ENCODE measurements at places on chromosomes 2 and 18.

GRCh38 chr18:54532962-54533361, 58.1 kb upstream of the DYNAP start:
- DNase-seq: no peak

GRCh38 chr2:240507778-240508251, 50.0 kb downstream of the ANKMY1 start:
- DNase-seq: no peak

- no peak for DNase-seq
Observed at GRCh38 chr18:41932899-41933298, 22.1 kb upstream of the PIK3C3 start.

DNA sequence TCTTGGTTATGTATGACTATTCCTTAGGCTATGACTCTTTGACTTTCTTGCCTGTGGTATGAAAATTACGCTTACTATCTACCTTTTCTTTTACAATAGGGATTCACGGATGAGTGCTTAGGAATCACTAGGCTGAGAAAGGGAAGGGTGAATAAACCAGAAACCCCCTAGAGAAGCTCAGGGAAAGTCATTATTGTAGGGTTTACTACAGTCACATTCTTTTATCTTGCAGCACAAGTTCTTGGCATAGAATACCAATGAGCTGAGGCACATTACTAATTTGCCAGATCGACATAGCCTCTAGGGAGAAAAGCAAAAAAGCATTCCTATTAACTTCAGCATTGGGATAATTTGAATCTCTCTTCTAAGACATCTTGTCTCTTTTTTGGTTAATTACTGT, 103.3 kb downstream of the ST6GAL2 start:
- no peak for DNase-seq

- DNase-seq: no peak
Observed at GRCh38 chr2:175309799-175310198, 128.3 kb upstream of the ATP5MC3 start.

GRCh38 chr18:50659091-50660003, 99.5 kb downstream of the MAPK4 start:
- DNase-seq: no peak

- DNase-seq: no peak
Observed at GRCh38 chr2:109266998-109267854, 138.2 kb downstream of the SH3RF3 start.

DNA sequence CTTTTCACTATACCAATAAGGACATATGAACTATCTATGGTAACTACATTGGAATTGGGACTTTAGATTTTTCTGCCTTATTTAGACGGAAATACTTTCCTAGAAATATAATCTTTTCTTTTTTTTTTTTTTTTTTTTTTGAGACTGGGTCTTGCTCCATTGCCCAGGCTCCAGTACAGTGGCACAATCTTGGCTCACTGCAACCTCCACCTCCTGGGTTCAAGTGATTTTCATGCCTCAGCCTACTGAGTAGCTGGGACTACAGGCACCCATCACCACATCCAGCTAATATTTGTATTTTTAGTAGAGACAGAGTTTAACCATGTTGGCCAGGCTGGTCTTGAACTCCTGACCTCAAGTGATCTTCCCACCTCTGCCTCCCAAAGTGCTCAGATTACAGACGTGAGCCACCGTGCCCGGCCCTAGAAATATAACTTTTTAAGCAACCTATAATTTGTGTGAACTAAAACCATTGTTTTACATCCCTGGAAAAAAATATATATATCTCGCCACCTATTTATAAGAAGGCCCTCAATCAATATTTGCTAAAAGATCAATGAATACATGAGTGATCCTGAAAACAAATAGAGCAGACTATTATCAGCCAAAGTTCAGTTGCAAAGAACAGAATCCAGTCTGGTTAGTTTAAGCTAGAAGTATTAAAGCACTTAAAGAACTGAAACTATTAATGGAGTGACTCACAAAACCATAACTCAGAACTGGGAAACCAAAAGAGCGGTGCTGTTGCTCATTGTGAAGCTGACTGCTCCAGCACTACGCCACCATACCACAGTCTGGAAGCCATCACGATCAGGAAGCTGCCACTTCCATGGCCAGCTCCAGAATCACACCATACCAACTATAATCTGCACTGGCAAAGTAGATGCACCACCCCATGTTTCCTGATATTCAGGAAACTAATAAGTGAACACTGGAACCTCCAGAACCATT, 8.4 kb upstream of the HNRNPLL start:
- peak; percentile 22 for DNase-seq

DNA sequence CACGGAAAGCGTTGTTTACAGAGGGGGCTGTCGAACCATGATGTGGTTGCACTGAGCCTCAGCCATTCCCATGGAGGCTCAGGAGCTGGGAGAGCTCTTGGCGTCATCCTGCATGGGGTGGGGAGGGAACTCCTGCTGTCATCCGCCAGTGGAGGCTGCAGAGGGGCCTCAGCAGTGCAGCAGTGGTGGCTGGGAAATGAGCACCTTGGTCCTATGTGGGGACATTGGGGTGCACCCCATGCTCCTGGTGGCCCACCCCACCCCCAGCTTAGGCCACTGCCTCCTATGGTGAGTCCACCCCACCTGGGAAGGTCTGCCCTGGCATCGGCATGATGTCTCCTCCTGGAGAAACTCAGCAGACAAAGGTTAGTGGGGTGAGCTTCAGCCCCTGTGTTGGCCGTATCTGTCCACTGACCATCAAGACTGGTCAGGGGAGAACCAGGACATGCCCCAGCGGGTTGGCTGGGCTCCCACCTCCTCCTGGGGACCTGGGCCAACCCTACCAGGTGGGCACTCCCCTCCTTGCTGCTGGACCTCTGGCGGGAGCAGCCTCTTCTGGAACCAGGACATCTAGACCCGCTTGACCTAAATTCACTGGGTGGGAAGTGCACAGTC, 67.8 kb upstream of the HDAC4 start:
- no peak for DNase-seq

GRCh38 chr2:40746191-40746590, 294.3 kb upstream of the SLC8A1 start:
- DNase-seq: no peak

- no peak for DNase-seq
Observed at GRCh38 chr18:58038063-58038462, 6.0 kb upstream of the NEDD4L start.

DNA sequence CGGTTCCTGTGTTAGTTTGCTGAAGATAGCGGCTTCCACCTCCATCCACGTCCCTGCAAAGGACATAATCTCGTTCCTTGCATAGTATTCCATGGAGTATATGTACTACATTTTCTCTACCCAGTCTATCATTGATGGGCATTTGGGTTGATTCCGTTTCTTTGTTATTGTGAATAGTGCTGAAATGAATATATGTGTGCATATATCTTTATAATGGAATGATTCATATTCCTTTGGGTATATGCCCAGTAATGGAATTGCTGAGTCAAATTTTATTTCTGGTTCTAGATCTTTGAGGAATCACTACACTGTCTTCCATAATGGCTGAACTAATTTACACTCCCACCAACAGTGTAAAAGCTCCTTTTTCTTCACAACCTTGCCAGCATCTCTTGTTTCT, 255.4 kb upstream of the CDH2 start:
- no peak for DNase-seq

- no peak for DNase-seq
Observed at GRCh38 chr2:186518945-186519344, 32.9 kb downstream of the ZC3H15 start.

DNA sequence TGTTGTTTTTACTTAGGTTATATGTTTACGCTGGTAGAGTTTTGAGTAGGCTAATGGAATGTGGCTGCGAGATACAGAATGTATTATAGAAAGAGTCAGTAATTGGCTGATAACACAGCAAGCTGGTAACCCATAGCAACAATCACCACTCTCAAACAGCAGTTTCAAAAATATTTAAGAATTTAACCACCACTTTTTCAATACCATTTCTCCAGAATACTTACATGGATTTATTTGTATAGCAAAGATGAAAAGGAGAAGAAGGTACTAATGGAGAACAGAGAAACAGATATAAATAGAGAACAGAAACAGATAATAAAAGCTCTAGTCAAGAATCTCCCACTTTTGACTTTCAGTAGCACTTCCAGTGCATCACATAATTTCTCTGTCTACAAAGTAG, 188.3 kb upstream of the SLC39A10 start:
- no peak for DNase-seq

GRCh38 chr2:132830321-132830827, 160.4 kb upstream of the LYPD1 start:
- no peak for DNase-seq

- no peak for DNase-seq
Observed at GRCh38 chr2:127129937-127130336, 23.0 kb upstream of the BIN1 start.

- DNase-seq: no peak
Observed at GRCh38 chr2:620004-620403, 57.2 kb downstream of the TMEM18 start.

DNA sequence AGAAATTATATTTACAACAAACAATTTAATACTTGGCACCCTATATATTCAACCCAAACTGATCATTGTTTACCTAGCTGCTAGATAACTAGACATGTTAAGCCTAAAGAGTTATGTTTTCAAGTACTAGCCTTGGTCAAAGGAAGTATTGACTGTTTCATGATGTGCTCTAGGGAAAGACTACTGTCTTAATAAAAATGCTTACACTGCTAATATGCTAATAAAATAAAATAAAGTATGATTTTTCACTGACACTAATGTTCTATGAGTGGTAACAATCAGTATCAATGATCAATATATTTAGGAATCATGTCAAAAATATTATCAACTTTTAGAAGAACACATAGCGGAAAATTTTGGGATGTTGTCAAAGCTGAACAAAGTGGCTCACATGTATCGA, 225.5 kb downstream of the OSR1 start:
- DNase-seq: no peak

DNA sequence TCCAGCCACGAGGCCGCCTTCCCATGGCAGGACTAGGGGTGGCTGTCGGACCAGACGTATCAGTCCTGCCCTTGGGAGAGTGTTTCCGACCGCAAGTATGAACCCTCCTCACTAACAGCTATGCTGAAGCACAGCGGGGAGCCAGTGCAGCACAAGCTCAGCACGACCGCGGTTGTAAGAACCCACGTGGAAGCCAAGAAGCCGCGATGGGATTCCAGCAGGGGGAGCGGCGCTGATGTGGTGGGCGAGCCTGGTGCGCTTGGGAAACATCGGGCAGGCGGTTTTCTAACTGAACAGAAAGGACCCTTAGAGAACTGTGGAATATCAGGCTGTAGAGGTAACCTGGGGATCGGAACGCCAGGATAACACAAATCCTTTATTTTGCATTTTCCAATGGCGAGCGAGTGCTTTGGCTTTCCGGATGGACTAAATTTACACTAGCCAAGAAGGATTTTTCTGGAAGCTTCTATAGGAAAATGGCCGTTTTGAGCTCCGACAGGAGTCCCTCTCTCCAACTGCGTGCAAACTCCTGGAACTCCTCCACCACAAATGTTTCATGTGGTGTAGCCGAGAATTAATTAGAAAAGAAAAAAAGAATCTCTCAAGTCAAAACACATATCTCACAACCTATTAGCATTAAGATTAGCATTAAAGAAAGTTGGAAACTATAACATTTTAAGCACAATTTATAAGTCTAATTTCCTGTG, 132.0 kb upstream of the MYCN start:
- no peak for DNase-seq

- no peak for DNase-seq
Observed at GRCh38 chr2:64862623-64863022, 126.6 kb upstream of the SLC1A4 start.

DNA sequence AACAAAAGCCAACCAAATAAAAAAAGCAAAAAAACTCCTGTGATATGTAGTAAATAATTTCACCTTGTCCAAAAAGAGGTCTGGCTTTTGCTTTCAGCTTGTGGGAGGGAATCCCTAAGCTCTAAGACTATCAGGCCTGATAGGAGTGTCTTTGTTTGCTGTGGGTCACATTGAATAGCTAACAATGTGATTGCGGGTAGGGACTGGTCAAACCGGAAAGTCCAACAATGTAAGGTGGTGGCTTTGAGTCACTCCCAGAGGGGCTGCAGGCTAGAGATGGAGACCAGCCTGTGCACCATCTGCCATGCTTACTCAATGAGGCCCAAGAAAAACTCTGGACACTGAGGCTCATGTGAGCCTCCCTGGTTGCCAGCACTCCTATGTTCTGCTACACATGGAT, 192.9 kb downstream of the TFCP2L1 start:
- no peak for DNase-seq

- no peak for DNase-seq
Observed at GRCh38 chr2:42060028-42060427, 12.2 kb downstream of the PKDCC start.

DNA sequence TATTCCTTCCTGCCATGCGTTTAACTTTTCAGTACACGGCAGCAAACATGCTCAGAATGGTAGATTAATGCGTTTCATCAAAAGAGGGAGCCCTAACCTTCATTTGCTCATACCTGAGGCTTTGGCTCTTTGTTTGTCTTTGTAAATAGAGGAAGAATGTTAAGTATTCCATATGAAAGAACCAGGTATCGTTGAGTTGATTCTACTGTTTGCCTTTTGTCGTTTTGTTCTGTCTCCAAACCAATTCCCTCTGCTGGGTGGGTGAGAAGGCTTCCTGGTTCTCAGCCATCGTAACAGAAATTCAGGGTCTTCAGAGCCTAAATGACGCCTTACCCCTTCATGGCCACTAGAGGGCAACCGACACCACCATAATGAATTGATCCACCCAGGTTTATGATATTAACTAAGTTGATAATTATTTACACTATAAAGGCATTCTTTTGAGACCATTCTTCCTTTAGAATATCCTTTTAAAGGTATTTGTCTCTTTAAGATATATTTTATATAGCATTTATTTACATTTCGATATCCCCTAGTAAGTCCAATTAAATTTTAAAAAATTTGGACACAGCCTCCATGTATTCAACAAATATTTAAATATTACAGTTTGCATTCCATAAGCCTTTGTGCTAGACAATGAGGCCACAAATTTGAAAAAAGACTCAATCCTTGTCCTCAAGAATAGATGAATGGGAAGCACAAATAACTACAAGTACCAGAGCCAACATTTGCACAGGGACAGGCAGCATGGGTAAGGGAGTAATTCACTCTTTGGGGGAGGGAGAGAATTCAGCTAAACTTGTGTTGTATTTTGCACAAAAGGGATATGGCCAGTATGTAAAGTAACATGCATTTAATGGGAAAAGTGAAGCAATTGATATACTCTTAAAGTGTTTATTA, 48.1 kb downstream of the TIMM21 start:
- DNase-seq: peak; percentile 40

DNA sequence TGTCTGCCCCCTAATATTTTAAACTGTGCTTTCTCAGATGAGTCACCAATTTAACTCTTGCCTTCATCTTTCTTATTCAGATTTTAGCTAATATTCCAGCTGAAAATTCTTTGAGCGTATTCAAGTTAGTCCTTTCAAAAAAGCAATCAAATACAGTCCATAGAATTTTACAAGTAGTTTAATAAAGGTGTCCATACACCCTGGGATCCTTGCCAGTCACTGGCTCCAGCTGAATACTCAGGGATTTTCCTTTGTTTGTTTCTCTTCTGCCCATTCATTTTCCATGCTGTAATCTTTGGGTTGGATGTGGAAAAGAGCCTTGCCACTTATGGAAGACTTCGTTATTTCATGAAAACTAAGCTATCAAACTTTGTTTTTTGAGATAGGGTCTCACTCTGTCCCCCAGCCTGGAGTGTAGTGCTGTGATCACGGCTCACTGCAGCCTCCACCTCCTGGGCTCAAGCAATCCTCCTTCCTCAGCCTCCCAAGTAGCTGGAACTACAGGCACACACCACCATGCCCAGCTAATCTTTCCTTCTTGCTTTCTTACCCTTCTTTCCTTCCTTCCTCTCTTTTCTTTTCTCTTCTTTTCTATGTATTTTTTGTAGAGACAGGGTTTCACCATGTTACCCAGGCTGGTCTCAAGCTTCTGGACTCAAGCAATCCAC, 34.0 kb downstream of the VSNL1 start:
- DNase-seq: no peak

- DNase-seq: no peak
Observed at GRCh38 chr2:146927080-146927711, 917.6 kb upstream of the ACVR2A start.

Measured in stimulated activated CD4-positive, alpha-beta T cell treated with anti-CD3 and anti-CD28 coated beads, Interleukin-12 subunit alpha, Interleukin-12 subunit beta, amount 100 ng/mL, for 48 hours (primary cell).